Right forelimb (tissue), 1 donor: ENCODE measurements at places on chromosomes 16 and 17.

- no peak for DNase-seq
These were observed 357.6 kb upstream of the SALL1 start for GRCh38 chr16:51508490-51509212.

DNA sequence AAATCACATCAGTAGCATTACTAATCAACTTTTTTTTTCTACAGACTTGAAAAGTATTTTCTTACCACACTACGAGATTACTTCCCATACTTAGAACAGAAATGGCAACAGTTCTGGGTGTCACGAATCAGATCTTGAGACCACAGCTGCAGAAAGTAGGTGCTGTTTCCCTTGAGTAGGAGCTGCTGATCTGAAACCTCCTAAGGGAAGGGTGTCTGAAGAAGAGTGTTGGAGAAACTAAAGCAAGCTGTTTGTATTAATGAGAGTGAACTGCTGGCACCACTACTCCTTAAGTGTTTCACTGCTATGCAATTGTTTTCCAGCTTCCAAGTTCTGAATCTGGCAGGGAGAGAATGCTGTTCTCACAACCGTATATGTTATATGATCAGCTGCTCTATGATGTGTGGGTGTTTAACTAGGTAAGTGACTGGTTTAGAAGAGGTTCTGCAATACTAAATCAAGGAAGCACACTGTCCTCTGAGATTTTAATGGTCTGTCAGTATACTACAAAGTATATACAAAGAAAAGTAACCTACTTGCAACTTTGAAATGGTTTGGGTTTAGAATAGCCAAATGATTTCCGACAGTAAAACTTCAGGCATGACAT is 3.3 kb downstream of the ZNF652 start:
- no peak for DNase-seq

DNA sequence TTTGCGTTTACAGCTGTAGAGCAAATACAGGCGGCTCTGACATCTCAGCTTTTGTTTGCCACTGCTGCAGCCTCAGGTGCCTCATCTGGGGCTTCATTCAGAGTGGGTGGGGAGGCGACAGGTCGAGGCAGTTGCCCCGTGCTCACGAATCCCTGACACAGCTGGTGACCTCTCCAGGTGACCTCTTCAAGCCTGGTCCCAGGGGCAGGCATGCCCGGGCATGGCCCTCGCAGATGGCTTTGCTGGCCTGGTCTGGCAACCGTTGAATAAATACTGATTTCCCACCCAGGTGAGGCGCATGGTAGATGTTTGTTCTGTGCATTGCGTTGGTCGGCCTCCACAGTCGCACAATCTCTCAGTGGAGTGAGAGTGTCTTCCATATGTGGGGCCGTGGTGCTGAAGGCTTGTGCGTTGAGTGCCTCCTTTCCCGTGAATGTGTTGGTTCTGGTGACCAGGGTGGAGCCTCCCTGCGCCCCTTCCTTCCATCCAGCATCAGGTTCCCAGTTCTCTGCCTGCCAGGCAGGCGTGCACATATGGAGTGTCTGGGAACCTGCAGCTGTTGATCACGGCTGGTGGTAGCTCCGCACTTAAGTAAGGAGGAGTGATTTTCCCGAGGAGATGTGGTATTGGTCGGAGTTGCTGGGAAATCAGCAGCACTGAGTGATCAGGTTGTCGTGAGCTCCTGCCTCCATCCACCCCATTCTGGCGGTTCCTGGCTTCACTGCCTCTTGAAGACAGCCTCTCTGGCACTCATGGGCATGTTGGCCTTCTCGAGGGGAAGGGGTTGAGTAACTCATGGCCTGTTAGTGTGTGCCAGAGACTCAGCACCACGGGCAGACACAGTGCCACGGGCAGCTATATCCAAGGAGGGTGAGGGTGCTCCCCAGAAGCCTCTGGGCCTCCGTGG is 149.7 kb downstream of the RPTOR start:
- no peak for DNase-seq

DNA sequence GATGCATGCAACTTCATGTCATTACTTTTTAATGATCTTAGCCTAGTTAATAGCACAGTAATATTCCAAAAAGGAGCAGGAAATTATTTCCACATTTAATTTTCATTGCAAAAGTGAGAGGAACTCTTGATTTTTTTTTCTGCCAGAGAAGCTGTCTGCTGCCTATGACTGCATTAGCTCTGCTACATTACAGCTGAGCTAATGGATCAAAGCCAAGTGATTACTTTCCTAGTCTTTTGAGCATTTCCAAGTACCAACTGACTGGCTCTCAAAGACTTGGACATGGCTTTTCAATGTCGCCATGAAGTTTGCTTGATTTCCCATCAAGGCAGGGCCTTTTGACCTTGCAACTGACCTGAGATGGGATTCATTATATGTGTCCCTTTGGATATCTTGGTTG is 356.6 kb upstream of the XYLT1 start:
- DNase-seq = no peak

- no peak for DNase-seq
These were observed 101.6 kb downstream of the MSI2 start for GRCh38 chr17:57357830-57358430.

- no peak for DNase-seq
These were observed 275.8 kb upstream of the MAF start for GRCh38 chr16:79876332-79876730.
